ENCODE measurements at places on chromosomes 6 and 20.

DNA sequence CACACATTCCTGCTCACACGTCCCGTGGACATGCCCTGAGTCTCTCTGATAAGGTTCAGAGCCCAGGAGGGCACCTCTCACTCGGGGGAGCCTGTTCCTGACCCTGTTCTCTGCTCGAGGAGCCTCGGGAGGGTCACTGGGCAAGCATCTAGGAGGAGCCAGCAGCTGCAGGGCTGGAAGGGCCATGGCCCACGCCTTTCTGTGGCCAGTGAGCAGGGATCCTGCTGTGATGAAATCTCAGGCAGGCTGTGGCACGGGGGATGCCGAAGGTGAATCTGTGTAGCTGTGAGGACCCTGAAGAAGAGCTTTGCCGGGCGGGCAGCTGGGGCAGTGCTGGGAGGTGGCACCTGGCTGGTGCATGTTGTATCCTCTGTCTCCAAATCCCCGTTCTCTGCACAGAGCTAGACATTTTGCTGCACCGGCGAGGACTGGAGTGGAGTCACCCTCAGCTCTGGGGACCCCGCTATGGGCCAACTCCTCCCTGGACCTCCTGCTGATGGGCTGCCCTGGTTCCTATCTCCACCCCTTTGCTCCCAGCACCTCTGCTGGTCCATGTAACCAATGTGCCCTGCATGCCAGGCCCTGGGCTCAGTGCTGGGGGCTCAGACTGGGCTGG is 7.1 kb upstream of the NPBWR2 start:
- no peak for DNase-seq

DNA sequence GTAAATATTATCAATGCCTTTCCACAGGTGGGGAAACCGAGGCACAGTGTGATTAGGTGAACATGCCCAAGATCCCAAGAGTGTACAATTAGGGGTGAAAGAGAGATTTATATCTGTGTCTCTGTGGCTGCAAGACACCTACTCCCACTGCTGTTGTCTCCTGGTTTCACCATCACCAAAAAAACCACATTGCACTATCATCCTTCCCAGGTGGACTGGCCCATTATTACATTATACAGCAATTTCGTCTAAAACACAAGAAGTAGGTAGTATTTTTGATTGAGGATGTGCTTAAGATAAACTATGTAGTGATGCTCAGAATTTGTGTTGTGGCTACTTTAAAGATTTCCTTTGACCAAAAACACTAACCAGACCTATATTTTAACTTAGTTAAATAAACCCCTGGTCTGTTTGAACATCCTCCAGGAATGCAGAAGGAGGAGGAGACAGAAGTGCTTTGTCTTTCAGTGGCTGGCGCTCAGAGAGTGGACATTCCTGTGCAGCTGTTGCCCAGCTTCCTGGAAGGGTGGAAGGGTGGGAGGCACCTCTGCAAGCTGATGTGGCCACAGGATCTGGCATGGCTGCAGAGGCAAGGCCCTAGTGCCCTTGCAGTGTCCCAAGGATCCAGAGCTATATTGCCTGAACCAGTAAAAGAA is 23.8 kb downstream of the DCBLD1 start:
- DNase-seq, result no peak

DNA sequence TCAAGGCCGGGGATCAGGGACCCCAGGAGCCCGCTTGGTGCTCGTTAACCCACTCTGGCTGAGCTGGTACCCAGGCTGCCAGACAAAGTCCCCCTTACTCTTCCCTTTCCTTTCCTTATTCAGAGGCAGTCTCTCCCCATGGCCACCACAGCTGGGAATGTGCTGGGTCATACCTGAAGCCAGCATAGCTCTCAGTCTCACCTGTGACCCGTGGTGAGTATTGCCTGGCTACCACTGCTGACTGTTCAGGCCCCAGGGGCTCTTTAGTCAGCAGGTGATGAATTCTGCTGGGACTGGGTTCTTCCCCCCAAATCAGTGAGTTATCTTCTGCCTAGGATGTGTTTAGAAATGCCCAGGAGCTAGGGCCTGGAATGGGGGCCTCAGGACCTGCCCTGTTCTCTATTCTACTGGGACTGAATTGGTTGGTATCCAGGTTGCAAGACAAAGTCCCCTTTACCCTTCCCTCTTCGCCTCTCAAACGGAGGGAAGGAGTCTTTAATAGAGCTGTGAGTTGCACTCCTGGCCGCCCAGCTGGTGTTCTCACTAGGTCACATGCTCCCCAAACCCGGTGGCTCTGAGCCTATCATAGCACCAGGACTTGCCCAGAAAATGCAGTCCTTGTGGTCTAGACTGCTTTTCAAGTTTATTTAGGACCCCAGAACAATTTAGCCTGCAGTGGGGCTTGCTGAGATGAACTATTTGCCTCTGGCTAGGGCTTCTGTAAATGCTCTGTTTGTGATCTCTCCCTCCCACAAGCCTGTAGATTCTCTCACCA is 64.6 kb downstream of the MYO6 start:
- no peak for DNase-seq

GRCh38 chr6:109318328-109318876 is 63.9 kb downstream of the CD164 start:
- DNase-seq, result no peak

GRCh38 chr6:117564681-117565080 is 37.6 kb downstream of the GOPC start:
- DNase-seq, result no peak

Data from activated CD8-positive, alpha-beta memory T cell treated with anti-CD3 and anti-CD28 coated beads for 1 hour (primary cell).